Glutamatergic neuron (in vitro differentiated cells): ENCODE measurements at places on chromosomes 1 and 21.

- DNase-seq: no peak
Measured at GRCh38 chr1:161188381-161188780, 10.5 kb downstream of the ADAMTS4 start.

DNA sequence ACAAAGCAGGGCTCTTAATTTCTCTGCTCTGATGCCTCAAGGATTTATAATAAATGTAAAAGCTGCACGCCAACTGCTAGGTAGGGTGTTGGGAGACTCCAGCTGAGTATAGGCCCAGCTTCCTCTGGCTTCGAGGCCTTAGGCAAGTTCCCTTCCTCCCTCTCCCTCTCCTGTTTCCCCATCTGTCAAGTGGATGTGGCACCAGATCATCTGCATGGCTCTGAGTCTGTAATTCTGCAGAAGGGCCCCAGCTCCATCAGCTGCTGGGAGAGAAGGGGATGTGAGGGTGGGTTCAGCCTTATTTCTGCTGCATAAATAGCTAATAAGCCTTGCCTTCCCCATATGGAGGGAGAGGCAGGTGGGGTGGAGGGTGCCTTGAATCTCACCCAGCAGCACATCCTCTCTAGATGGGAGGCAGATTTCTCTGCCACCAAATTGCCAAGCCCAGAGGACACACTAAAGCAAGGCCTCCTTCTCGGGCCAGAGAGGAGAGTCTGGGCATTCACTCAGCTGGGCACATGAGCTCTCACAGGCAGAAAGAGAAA, 3.8 kb downstream of the TRIM62 start:
- no peak for DNase-seq

DNA sequence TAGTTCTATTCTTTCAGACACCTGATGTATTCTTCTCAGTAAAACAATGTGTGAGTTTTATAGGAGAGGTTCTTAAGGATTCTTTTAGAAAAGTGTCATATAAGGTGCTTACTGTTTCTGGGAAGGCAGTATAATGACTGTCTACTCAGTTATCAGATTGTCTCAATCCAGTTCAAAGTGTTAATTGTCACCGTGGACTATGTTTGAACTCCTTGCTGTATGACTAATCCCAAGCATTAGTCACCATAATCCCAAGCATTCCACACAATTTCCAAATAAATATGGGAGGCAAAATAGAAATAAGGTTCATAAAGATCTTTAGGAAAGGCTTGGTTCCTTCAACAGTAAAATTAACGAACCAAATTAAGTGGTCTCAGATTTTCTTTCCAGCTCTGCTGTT, 342.1 kb upstream of the NR5A2 start:
- no peak for DNase-seq

GRCh38 chr1:71834601-71835441, 447.5 kb downstream of the NEGR1 start:
- peak; percentile 29 for DNase-seq

DNA sequence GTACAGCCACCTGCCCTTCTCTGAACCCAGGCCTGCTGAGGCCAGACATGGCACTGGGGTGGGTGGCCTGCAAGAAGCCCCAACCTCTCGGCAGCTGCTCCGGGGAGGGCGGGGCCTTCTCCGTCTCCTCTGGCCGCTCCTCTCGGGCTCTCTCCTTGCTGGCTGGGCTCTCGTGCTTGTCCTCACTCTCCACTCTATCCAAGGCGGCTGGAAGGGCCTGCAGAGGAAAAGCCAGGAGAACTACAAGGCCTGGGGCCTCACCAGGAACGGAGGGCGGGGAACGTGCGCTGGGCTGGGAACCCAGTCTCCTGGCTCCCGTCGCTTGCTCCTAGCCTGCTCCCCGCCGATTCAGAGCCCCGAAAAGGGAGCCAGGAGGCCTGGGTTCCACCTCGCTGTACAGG, 59.1 kb downstream of the CHD5 start:
- peak; percentile 15 for DNase-seq

DNA sequence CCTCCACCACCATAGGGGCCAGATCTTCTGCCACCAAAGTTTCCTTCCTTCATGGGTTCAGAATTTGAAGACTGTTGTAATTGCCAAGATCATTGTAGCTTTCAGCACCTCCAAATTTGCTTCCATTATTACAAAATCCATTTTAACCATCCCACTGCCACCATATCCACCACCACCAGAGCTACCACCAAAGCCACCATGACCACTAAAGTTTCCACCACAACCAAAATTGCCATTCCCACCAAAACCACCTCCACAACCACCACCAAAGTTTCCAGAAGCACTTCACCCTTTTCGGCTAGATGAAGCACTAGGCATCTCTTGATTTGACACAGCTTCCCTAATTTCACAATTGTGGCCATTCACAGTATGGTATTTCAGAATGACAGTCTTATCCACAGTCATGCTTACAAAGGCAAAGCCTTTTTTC, 45.2 kb downstream of the SLC30A7 start:
- DNase-seq: no peak

GRCh38 chr1:94299627-94300553, 62.5 kb upstream of the ARHGAP29 start:
- no peak for DNase-seq

DNA sequence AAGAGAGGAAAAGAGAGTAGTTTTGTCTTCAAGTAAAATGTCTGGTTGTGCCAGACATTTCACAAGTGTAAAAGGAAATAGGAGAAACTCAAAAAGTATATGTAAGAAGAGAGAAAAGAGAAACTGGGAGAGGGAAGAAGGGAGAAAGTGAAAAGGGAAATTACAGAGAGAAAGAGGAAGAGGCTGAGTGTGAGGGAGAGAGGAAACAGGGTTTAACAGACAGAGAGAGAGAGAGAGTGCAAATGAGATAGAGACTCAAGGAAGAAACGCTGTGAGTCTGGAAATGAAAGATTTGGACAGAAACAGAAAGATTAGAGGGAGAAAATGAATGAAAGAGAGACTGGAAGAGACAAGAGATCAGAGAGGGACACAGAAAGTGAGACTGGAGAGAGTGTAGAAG, 806.2 kb downstream of the PLA2G4A start:
- DNase-seq: no peak

DNA sequence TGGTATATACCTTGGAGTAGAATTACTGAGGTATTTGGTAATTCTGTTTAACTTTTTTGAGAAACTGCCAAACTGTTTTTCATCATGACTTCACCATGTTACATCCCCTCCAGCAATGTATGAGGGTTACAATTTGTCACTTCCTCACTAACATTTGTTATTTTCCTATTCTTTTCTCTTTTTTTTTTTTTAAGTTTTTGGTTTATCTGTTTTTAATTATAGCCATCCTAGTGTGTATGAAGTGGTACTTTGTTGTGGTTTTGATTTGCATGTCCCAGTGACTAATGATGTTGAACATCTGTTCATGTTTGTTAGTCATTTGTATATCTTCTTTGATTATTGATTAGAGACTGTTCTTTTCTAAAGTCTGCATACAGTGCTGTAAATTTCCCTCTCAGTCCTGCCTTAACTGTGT, 147.3 kb downstream of the HS2ST1 start:
- DNase-seq: no peak

DNA sequence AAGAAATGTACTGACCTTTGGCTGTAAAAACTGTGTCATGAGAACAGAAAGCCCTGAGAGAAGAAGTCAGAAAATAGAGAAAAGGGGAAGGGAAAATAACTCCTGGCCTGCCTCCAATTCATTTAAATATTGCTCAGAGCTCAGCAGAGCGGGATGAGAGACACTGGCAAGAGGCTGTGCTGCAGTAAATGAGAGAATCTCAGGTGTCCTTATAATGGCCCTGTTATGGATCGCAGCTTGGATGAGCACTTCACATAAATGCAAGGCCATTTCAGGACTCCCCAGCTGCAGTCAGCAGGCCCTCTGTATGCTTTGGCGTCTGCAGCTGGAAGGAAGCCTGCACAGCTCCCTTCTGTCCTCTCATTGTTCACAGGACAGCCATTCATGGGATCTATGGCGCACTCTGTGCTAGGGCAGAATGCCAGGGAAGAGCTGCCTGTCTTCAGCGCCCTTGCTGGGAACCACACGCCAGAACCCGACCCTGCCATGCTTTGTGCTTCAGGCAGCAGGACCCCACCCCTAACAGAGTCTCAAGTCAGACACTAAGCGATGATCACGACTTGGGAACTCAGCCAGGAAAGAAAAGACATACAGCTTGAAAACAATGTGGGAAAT, 20.7 kb upstream of the ABCB10 start:
- DNase-seq: no peak

DNA sequence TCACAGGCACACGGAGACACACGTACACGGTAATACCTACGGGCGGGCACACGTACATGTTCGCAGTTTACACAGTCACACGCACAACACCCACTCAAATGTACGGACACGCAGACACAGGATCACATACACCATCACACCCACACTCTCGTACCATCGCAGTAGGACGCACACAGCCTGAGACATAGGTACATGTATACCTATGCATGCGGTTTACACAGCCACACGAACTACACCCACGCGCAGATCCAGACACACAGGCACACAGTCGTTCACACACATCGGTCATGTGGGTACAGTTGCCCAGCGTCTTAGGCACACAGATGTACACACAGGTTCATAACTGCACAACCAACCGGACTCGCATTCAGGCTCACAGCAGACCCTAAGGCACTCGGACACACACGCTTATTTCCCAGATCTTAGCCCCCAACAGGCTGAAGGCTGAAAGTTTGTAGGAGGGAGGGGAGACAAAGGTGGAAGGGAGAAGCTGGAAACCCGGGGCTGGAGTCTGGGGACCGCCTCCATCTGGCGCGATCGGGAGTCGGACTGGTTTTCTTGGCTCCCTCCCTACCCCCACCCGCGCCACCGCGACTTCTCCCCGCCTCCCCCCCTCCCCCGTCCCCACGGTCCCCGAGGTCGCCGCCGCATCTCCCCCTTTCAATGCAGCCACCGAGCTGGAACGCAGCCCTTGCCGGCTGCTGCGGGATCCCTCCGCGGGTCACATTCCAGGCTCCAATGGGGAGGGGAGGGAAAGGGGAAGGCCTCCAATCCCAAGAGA, 51.9 kb upstream of the SYNC start:
- DNase-seq: peak; percentile 64

DNA sequence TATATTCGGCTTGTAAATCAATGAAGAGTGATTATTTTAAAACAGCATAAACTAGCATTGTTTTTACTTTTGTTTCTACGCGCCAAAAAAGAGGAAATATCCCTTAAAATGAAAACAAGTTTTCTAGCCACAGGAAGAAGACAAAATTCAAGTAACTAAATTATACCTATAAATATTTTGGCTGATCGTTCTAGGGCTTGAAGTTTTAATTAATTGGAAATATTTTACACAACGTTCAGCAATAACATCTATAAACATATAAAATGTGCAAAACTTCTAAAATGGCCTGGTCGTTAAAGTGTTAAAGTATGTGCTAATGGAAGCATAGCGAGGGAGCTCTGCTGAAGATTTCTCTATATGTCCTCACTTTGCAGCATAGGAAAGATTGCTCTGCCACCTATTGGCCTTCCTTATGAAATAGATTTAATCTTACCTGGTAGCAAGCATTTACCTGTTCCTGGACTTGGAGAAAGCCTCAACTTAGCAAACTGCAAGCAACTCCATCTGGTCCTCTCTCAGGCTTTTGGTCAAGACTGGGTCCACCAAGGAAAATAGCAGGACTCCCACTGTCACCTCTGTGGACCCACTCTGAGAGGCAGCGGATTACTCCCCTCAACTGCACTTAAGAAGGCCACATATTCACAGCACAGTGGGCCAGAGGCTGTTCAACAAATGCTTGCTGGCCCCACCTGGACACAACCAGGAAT, 351.3 kb upstream of the RUNX1 start:
- DNase-seq: no peak

GRCh38 chr1:169844941-169845608, 48.6 kb downstream of the SCYL3 start:
- DNase-seq: no peak

GRCh38 chr1:59238333-59238934, 58.5 kb upstream of the FGGY start:
- no peak for DNase-seq

DNA sequence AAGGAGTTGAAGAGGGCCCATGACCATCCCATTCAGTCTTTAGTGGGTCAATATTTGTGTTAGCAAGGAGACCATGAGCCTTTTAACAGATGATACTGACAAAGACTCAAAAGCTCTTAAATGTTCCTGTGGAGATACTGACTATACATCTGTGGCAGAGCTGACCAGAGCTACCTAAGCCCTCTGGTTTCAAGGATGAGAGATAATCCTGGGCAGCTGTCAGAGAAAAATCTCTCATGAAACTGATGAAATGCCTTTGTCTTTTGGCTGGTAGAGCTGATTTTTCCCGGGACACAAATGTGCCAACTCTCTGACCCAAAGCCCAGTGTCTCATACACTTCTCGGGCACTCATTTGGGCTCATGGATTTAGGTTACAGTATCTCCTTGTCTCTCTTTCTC, 100.9 kb downstream of the XCL2 start:
- no peak for DNase-seq

DNA sequence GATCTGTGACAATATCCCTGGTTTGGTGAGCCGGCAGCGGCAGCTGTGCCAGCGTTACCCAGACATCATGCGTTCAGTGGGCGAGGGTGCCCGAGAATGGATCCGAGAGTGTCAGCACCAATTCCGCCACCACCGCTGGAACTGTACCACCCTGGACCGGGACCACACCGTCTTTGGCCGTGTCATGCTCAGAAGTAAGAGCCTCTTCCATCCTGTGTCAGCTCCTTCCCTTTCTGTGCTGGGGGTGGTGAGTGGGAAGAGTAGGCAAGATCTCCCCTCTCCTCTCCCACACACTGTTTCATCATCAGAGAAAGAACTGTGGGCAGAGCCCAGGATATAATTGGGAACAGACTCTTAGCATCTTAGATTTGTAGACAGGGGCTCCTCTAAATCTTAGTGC, 6.1 kb downstream of the WNT2B start:
- no peak for DNase-seq

GRCh38 chr1:113259988-113260387, 130.3 kb upstream of the MAGI3 start:
- DNase-seq: no peak

- peak; percentile 95 for DNase-seq
Measured at GRCh38 chr1:155208541-155209311, at the start of gene MTX1. Gene MTX1, plus strand, starts transcription at chr1:155208695. Its CDS starts 110 bp downstream, at chr1:155208805.

GRCh38 chr1:116531917-116532316, 38.9 kb downstream of the CD58 start:
- DNase-seq: no peak

- no peak for DNase-seq
Measured at GRCh38 chr1:160018900-160019299, 12.9 kb downstream of the PIGM start.

DNA sequence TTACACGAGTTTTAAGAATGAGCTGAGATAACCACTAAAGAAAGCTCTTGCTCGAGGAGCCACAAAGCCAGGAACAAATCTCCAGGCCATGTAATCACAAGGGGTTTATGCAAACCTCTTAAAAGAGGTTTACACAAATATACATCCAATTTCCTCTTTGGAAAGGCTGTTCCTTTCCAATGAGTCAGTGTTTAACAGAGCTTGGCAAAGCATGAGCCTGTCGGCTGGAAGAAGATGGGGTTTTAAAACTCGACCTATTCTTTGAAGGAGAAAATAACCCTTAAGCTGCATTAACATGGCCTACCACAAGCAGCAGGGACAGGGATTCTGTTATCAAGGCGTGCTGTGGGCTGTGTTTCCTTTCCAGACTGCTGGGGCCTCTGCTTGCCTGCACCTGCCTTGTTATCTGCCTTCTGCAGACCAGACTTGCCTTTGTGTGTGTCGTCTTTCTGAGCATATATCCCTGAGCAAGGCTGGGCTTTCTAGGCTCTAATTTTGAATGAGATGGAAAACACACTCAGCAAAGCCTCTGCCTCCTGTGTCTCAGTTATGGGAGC, 40.6 kb upstream of the CYP2J2 start:
- no peak for DNase-seq
